ENCODE measurements at places on chromosomes 1 and 21. TPM values are rescaled to one million over a fixed set of nuclear protein-coding genes. Genes with fewer than 3 reads are reported as not detected.

DNA sequence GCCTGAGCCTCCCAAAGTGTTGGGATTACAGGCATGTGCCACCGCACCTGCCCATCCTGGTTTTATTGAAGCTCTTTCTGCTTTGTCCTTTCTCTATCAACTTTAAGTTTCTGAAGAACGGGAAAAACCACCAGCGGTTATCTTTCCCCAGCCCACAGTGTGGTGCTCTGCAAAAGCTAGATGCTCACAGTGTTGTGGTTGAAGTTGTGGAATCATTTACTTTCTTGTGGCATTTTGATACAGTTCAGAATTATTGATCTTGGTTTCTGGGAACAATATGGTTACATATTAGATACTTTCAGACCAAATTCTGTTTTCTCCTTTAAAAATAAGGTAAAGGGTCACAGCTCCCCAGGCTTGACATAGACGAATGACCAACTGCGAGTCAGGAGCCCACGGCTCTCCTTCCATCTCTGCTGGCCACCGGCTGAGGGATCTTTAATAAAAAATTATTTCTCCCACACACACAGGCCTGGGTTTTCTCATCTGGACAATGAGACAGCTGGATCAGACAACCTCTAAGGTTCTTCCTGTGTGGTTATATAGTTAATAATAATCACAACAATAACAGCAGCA, 385.3 kb downstream of the SETD4 start:
- DNase-seq = no peak

DNA sequence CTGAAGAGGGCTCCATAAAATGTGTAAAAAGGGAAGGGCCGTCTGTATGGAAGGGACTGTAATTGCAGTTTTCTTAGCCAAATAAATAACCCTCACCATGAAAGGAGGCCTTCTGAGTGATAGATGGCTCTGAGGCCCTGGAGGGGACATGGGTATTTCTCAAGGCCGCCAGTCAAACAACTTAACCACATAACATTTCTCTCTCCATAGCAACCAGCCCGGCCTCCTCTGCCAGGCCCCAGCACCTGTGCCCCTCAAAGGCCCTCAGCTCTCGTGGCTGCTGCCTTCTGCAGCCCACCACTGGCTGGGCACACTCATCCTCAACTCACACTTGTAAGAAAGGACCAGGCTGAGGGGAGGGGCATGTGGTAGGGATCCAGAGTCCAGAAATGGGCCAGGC, 57.0 kb upstream of the GJB5 start:
- DNase-seq = no peak

DNA sequence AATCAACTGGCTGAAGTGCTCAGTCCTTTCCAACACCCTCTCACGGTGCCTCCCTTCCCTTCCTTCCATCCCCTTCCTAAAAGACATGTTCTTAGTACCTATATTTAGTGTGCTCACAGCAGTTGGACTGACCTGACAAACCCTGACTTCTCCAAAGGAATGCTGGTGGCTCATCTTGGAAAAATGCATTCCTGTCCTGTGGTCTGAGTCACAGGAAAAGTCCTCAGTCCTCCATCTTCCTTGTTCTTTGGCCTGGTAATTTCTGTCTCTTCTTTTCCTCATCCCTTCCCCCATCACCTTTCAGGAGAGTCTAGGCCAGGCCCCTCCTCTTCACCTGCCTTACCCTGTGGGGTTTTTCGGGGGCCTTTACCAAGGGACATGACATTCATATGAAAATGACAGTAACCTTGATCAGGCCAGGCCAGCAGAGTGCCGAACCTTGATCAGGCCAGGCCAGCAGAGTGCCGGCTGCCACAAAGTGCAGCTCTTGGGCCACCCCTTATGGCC, 7.2 kb downstream of the ATP1B1 start:
- no peak for DNase-seq

GRCh38 chr1:4084446-4084845, 184.4 kb upstream of the C1orf174 start:
- peak; percentile 17 for DNase-seq

- DNase-seq = no peak
These were observed 569 bp downstream of the TRABD2B start for GRCh38 chr1:47996406-47997226.

GRCh38 chr1:117032681-117033539, 27.2 kb upstream of the TTF2 start:
- DNase-seq = no peak

DNA sequence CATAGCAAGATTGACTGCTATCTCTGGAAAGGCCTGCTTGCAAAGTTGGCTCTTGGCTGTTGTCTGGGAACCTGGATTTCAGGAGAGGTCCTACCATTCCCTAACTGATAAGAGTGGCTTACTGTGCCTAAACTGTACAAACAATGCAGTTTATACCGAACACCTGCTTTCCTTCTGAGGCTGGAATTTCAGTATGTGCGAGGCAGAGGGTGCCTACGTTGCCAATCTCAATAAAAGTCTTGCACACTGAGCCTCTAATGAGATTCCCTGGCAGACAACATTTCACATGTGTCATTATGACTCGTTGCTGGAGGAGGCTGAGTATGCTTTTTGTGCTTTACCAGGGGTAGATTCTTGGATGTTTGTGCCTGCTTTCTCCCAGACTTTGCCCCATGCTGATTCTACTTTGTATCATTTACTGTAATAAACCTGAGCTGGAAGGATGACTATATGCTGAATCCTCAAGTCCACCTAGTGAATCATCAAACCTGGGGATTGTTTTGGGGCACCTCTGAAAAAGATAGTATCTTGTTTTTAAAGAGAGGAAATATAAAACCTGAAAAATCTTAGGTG, 58.9 kb upstream of the GNG4 start:
- DNase-seq = no peak

DNA sequence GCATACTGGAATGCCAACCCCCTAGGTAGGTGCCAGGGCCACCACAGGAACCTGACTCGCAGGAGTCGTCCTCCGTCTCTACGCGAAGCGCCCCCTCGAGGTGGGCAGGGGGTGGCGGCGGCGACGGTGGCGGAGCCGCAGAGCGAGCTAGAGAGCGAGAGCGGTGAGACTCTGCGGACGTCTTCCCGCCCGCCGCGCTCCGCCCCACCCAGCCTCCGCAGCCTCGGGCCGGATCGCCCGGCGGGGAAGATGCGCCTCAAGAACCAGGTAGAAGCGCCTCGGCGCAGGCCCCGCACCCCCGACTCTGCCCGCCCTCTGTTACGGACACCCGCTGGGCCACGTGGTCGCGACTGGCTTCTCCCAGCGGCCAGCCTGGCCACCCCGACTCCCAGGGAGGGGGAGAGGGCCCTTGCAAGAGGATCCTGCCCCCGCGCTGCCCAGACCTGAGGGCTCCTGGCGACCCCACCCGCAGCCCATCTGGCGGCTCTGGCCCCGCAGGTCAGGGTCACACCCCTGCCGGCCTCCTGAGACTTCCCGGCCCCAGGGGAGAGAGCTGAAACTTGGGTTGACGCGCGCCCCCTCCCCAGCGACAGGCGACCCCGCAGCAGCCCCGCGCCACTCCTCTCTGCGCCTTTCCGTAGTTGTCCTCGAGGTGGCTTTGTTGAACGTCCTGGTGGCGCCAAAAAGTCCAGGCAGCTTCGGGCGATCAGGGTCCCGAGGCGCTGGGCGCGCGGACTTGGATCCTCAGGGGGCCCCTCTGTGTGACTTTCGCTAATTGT, 24.4 kb upstream of the AGBL4 start:
- DNase-seq = peak; percentile 60

DNA sequence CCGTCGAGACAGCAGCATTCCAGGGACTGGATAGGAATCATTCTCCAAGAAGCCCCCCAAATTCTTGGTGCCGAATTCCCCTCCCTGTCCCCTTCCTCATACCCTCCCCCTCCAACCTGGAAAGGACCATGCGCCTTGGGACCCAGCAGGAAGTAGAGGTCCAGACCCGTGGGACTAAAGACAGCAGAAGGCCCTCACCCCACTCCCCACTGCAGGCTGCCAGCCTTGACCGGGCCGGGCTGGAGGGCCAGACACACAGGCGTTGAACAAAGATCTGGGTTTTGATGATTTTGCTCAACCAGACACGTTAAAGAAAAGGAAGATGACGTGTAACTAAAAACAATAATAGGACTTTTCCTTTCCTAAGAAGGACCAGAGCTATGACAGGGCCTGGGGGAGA, 286.5 kb downstream of the NPHP4 start:
- DNase-seq = no peak

GRCh38 chr1:36166136-36166535, 10.2 kb downstream of the MAP7D1 start:
- DNase-seq = no peak

DNA sequence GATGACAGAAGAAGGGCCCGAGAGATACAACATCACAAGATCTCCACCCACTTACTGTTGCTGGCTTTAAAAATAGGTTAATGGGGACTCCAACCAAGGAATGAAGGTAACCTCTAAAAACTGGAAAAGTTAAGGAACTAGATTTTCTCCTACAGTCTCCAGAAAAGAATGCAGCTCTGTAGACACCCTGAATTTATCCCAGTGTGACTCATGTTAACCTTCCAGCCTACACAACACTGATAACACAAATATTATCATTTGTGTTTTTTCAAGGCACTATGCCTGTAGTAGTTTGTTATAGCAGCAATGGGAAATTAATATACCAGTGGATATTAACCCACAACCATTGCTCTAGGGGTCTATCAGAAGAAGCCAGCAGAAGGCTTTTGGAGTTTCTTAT, 730.7 kb upstream of the ZP4 start:
- DNase-seq = no peak

DNA sequence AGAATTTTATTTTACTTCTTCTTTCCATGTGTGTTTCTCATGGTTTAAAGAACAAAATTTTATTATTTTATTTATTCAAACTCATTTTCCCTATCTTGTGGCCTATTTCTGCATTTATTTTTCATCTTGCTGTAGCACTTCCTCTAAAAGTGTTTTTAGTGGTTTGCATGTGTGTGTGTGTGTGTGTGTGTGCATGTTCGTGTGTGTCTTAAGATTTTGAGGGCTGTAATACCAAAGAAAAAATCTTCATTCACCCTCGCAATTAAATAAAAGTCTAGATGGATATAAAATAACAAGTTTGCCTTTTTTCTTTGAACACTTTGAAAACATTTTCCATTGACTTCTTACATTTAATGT, 24.6 kb upstream of the FCRL3 start:
- DNase-seq = no peak

ANGPTL3 gene
- not detected for total RNA-seq

C1QTNF12 gene
- 2.6 TPM for total RNA-seq

SLC30A10 gene
- not detected for total RNA-seq

TRABD2B gene
- total RNA-seq = 1.2 TPM

LMOD1 gene
- 38.3 TPM for total RNA-seq

Measured in upper lobe of right lung (tissue), 1 donor.